Spleen (tissue), 13 donors: ENCODE measurements at places on chromosomes 6 and 20. TPM values are rescaled to one million over a fixed set of nuclear protein-coding genes. Genes with fewer than 3 reads are reported as not detected.

DNA sequence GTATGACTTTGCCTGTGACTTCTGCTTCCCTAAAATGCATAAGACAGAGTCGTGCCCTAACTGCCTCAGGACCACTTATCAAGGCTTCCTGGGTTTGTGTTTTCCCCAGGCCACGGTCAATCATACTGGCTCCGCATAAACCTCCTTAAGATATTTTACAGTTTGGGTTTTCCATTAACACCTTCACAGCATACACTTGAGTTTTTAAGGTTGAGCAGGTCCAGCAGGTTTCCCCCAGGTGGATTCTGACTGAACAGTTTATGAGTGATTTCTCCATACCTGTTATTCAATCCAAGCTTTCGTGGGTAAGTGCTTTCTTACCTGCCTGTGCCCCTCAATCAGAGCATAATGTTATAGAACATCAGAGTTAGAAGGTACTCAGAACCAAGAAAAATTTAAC is 39.3 kb downstream of the NINL start:
- H3K36me3 ChIP-seq, result no peaks in the 10 kb centered on the region
- H3K27me3 ChIP-seq, result no peaks in the 10 kb centered on the region
- peaks cover 19% of the 10 kb centered on the region for H3K4me1 ChIP-seq
- no peak for DNase-seq

DNA sequence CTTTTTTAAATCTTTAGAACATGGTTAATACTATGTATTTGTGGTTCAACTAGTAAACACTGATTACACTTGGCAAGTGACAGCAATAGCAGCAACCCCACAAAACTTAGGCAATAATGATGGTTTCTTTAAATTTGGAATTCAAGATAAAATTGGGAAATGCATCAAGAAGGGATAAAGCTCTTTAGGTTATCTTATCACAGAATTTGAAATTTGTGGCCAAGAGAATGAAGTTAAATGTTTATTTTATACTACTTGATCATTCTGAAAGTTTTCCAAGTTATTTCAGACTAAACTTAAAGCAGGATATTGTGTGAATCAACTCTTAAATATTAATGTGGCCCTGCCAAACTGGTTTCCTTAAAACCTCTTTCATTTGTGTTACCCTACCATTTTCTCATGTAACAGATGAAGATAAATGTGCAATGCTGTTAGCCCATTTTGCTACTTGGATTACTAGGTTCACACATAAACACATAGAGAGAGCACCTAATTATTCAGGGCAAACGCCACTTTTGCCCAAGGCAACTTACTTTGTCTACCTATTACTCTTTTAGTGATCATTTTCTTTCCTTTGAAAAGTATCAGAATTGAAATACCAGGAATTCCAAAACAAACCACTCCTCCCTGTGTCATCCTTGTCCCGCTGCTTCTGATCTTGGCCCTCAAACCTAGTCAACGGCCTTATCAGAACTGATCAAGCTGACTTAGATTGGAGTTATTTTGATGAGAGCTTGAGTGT is 186.7 kb upstream of the TENT5A start:
- no peaks in the 10 kb centered on the region for H3K4me1 ChIP-seq
- H3K36me3 ChIP-seq, result no peaks in the 10 kb centered on the region
- DNase-seq, result no peak
- H3K27me3 ChIP-seq, result no peaks in the 10 kb centered on the region
- H3K4me3 ChIP-seq, result no peak overlapping the region

The BMP7 gene
- 0.93 TPM for total RNA-seq

- no peak overlapping the region for H3K4me3 ChIP-seq
- peaks cover 7% of the 10 kb centered on the region for H3K4me1 ChIP-seq
- no peaks in the 10 kb centered on the region for H3K27me3 ChIP-seq
- no peak for DNase-seq
These were observed 21.1 kb downstream of the RTN4IP1 start for GRCh38 chr6:106608080-106608668.

The MDFI gene
- total RNA-seq, result not detected

- no peak overlapping the region for H3K27ac ChIP-seq
- peaks cover 9% of the 10 kb centered on the region for H3K4me1 ChIP-seq
- H3K4me3 ChIP-seq, result no peak overlapping the region
These were observed 26.4 kb downstream of the ABHD12 start for GRCh38 chr20:25364180-25364788.

The KIAA1586 gene
- 15.6 TPM for total RNA-seq

DNA sequence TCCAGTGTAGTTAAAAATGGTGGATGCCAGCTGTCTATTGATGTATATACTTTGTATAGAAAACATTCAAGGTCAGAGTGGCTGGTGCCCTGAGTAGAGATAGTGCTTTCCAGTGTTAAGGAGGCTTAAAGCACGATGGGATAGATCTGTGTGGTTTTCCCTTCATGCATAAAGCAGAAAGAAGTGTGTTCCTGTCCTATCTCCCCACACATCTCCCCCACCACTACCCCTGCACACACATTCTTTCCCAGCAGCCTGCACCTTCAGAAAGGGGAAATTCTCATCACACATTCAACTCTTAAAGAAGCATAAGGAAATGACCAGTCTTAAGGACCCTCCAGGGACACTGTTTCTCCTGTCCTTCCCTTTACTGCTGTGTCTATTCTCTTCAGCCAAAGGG is 221.7 kb upstream of the TAB2 start:
- H3K36me3 ChIP-seq, result no peaks in the 10 kb centered on the region
- peaks cover 14% of the 10 kb centered on the region for H3K4me1 ChIP-seq
- H3K4me3 ChIP-seq, result no peak overlapping the region
- H3K27ac ChIP-seq, result no peak overlapping the region
